ENCODE measurements at places on chromosomes 11 and 22.
A peak's percentile ranks its signal among the peaks of the same experiment; 100 is the strongest.

GRCh38 chr11:104225047-104225446 lies 61.1 kb upstream of the PDGFD start:
- no peak for DNase-seq

GRCh38 chr11:8063324-8063723 lies 17.7 kb upstream of the TUB start:
- DNase-seq = peak; percentile 39

DNA sequence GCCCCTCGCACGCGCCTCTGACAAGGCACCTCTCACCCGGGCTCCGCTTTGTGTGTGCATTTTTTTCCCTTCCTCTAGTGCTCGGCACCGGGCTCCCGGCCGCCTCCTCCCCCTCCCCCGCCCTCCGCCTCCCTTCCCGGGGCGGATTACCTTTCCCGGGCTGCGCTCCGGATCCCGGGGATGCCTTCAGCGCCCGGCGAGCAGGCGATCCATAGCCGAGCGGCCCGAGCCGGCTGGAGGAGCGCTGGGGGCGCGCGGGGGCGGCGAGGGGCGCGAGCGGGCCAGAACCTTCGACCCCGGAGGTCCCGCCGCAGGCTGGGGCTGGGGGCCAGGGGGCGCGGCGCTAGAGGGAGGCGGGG lies 282 bp downstream of the MPPED2 start:
- peak; percentile 47 for DNase-seq

GRCh38 chr22:27719036-27719347 lies 82.6 kb downstream of the MN1 start:
- no peak for DNase-seq

DNA sequence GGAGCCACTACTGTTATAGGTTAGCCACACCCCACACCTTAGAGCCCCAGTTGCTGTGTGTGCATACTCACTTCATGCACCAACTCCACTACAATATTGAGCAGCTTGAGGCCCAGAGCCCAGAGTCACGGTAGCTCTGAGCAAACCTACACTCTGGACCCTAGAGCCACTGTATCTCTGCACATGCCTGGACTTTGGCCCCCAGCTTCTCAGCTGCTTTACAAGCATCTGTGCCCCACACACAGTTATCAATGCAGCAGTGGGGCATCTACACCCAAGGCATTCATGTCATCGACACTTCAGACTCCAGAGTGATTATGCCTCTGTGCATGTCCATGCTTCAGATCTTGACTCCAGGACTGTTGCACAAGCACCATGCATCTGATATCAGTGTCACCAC lies 2.3 kb upstream of the OR5B12 start:
- DNase-seq = no peak

DNA sequence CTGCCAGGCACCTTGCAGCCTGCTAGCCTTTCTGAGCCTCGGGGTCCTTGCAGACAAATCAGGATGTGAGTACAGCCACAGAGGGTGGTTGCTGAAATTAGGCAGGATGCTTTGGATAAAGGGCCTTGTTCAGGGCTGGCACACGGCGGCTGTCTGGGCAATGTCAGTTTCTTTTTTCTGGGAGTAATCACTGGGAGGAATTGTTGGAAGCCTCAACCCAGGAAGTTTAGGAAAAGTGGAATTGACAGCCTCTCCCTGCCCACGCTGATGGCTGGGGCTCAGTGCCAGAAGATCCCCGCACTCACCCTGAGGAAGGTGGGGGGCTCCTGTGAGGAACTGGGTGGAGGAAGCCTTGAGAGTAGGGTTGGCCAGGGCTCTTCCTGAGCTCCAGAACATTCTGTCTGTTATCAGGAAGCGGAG lies 37.4 kb downstream of the CD82 start:
- DNase-seq = no peak

GRCh38 chr11:4018641-4019040 lies 76.0 kb upstream of the RRM1 start:
- no peak for DNase-seq

DNA sequence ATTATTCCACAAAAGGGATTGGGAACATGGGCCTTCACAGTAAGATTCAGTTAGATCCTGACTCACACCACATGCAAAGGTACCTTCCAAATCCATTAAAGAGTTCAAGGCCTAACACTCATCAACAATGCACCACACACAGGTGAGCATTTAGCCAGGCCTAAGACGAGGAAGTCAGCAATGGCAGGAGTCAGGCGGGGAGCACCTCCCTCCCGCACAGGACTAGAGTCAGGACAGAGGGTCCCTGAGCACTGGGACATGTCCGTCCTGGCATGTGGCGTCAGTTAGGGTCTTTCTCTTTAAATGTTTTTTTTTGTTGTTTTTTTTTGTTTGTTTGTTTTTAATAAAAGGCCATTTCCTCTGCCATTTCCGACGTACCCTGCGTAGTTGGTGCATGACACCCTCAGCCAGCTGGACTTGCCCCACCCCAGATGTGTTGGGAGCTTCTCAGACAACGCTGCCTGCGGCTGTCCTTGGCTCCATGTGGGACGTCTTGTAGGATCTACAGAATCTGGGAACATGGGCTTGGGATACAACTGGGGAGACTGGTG lies 1458.6 kb downstream of the BRD1 start:
- no peak for DNase-seq

GRCh38 chr22:38760477-38761201 lies 4.8 kb upstream of the SUN2 start:
- no peak for DNase-seq

GRCh38 chr11:57459164-57460021 lies 935 bp upstream of the RTN4RL2 start:
- DNase-seq = no peak

DNA sequence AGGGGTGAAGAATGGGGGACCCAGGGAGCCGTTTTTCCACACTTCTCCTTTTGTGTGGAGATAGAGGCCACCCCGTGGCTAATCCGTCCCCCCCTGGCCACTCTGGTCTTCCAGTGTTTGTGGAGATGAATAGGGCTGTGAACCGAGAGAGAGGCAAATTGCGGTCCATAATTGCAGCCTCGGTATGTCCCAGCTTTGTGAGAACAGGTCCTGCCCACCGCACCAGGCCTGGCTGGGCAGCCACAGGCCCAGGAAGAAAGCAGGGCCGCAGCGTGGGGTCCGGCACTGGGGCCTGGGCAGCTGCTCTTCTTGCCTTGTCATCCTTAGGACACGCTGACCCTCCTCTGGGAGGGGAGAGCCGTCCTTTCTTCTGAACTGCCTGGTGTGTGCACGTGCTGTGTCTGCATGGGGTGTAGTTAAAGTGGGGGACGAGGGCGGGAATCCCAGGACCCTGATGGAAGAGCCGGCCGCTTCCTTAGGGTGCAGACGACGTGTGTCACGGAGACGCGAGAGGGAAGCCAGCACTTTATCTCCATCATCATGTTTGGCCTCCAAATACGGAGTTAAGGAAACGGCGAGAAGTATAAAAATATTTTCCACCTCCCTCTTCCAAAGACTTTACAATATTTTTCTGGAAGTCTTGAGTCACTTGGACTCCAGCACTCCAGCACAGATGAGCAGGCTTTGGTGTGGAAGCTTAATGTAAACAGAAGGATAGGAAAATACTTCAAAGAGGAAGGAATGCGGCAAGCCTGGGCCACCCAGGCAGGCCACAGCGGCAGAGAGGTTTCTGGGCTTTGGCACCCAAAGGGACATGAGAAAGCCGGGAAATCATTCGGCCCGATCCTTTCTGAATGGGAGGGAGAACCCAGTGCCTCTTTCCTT lies 1248.4 kb downstream of the BRD1 start:
- DNase-seq = no peak

- DNase-seq = no peak
Observed at GRCh38 chr11:123125169-123125568, 63.2 kb upstream of the HSPA8 start.

GRCh38 chr11:60854847-60855725 lies 664 bp downstream of the PTGDR2 start:
- DNase-seq = no peak

GRCh38 chr11:109695696-109696095 lies 273.7 kb downstream of the C11orf87 start:
- no peak for DNase-seq

- DNase-seq = no peak
Observed at GRCh38 chr11:26909991-26910591, 83.8 kb upstream of the FIBIN start.

- no peak for DNase-seq
Observed at GRCh38 chr11:65304613-65305012, 10.1 kb upstream of the CDC42EP2 start.

GRCh38 chr22:41939981-41940831 lies 6.7 kb downstream of the CENPM start:
- no peak for DNase-seq

DNA sequence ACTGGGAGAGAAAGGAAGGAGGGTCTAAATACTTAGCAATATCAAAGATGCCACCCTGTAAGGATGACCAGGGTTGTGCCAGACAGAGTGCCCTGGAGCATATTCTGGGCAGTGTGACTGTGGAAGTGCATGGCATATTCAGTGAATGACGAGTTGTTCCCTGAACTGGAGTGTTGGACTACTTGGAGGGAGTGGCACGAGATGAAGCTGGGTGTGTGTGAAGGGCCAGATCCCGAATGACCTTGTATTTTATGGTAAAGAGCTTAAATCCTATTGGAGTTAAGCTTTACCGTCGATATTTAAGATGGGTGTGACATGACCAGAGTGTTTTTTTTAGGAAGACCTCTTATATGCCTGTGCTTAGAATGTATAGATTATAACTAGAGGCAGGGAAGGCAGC lies 48.8 kb downstream of the STIM1 start:
- DNase-seq = no peak

- no peak for DNase-seq
Observed at GRCh38 chr11:2883640-2883978, 2.0 kb downstream of the CDKN1C start.

GRCh38 chr11:134481135-134481534 lies 69.1 kb upstream of the B3GAT1 start:
- no peak for DNase-seq

- DNase-seq = no peak
Observed at GRCh38 chr22:48253573-48253972, 1491.1 kb downstream of the TBC1D22A start.

GRCh38 chr11:555780-556661 lies 4.5 kb downstream of the LMNTD2 start:
- DNase-seq = no peak

DNA sequence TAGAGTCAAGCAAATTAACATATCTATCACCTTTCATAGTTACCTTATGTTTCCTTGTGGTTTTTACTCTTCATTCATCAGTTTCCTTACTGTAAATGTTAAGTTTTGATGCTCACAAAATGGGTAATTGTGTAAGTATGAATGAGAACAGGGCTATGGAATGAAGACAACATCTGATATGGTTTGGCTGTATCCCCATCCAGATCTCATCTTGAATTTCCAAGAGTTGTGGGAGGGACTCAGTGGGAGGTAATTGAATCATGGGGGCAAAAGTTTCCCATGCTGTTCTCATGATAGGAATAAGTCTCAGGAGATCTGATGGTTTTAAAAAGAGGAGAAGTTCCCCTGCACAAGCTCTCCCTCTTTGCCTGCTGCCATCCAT lies 107.6 kb downstream of the CCDC34 start:
- no peak for DNase-seq

GRCh38 chr11:102085864-102086551 lies 24.2 kb upstream of the YAP1 start:
- no peak for DNase-seq

- no peak for DNase-seq
Observed at GRCh38 chr11:122343210-122343609, 227.2 kb upstream of the BLID start.

DNA sequence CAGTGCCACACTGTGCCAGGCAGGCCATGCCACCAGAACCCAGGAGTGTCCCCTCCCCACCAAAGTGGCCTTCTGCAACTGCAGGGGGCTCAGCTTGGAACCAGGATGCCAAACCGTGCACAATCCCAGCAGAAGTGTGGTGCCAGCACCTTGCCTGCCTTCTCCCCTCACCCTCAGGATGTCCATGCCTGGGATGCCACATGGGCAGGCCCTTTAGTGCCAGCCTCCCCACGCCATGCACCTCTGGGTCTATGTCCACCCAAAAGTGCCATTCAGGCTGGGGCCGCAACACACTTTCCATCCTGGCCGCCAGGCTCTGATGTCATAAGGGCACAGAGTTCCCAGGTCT lies 8.7 kb upstream of the TBC1D22A start:
- DNase-seq = no peak

DNA sequence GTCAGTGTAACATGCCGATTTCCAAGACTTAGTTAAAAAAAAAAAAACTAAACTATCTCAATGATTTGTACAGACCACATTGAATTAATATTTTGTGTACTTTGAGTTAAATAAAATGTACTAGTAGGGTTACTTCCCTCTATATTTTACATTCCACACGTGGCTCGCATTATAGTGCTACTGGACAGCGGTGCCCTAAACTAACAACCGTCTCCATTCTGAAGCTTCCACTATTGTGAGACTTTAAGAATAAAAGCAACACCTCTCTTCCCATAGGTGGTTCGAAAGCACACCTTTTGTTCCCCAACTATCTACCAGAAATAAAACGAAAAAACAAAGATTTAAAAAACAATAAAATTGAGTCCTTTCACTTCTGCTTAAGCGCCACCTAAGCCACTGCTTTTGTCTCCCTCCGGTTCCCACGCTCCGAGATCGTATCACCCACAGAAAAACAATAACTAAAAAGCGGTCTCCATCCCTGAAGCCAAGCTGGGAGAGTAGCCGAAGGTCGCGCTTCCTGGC lies 380 bp upstream of the TTC17 start:
- DNase-seq = no peak

DNA sequence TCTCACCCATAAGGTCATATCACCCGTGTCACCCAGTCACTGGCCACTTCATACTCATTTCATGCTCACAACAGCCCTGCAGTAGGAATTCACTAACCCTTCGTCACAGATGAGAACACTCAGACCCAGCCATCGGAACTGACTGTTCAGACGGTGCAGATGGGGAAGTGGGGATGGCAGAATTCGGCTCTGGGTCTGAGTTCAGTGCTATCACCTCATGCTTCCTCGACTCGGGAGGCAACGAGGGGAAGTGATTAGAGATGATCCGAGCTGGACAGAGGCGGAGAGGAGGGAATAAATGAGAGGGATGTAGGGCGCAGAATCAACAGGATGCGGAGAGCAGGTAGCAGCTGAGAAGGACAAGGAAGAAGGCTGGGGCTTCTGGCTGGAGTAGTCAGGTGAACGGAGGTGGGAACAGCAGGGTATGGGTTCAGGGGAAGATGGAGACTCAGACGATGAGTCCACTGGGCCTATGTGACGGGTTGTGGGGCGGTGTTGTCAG lies 4.7 kb downstream of the B3GNT6 start:
- no peak for DNase-seq

GRCh38 chr22:44098966-44099530 lies 74.9 kb downstream of the PARVB start:
- peak; percentile 29 for DNase-seq

DNA sequence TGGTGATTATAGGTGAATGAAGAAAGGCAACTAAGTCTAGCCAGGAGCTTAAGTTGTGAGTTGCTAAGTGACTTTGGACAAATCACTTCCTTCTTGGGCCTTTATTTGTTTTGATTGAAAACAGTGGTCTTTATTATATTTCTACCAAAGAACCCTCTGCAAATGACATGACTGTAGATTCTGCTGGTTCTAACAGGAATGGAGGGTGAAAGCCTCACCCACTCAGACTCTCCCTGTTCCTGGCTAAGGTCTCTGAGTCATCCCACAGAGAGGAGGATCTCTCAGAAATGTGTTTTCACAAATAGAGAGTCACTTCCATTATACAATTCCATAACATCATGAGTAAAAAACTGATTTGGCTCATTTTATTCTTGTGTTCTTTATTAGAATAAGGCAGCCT lies 583.9 kb upstream of the LRRC4C start:
- DNase-seq = no peak

- no peak for DNase-seq
Observed at GRCh38 chr22:28857288-28857687, 26.1 kb upstream of the ZNRF3 start.
